Activated gamma-delta T cell treated with anti-CD3 and anti-CD28 coated beads, Interleukin-2, amount 50 U/mL, for 16 hours (primary cell): ENCODE measurements at places on chromosomes 7 and 10.

GRCh38 chr7:130008941-130009847, 42.0 kb downstream of the ZC3HC1 start:
- DNase-seq = no peak

DNA sequence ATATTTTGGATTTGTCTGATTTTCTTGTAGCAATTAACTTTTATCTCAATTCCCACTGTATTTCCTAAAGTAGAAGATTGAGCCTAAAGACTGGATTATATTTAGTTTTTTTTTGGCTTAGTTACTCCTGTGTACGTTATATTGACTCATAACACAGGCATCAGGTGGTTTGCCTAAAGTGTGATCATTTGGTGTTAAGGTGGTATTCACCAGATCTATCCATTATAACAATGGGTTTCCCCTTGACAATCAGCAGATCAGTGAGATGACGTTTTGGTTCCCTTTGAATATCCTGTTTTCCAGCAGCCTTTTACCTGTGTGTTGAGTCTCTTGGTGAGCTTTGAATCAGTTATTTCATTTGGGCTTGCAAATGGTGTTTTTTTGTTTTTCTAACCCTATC, 18.1 kb downstream of the MAPK8 start:
- no peak for DNase-seq

DNA sequence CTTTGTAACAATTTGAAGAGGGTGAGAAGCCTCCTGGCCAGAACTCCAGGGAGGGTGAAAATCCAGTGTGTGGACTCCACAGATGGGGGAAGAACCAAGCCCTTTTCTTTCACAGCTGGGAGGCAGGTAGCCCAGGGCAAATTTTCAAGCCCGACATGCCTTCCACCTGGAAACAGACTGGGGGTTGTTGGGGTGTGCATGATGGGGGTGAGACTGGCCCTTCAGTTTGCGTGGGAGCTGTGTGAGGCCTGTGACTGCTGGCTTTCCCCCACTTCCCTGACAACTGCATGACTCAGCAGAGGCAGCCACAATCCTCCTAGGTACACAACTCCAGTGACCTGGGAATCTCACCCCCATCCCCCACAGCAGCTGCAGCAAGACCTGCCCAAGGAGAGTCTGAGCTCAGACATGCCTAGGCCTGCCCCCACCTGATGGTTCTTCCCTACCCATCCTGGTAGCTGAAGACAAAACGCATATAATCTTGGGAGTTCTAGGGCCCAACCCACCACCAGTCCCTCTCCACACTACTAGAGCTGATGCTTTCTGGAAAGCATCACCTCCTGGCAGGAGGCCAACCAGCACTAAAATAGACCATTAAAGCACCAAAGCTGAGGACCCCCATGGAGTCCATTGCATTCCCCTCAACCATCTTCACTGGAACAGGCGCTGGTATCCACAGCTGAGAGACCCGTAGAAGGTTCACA, 445.4 kb downstream of the TFEC start:
- DNase-seq = no peak

DNA sequence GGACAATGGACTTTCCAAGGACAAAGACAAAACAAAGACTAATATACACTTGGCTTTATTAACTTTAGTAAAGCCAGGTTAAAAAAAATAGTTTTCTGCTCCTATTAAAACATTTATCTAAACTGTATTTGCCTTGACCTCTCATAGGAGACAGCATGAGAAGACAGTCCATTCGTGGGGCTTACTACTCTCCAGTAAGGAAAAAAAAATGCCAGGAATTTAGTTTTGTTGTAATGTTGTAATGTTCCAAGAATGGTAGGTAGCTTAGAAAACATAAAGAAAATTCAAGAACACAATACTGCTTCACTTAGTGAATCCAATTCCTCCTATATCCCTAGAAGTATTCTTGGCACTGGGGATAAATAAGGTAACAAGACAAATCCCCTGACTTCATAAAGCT, 81.7 kb downstream of the KMT2C start:
- DNase-seq = no peak

- DNase-seq = no peak
Measured at GRCh38 chr10:97028126-97028831, 157.5 kb downstream of the SLIT1 start.

DNA sequence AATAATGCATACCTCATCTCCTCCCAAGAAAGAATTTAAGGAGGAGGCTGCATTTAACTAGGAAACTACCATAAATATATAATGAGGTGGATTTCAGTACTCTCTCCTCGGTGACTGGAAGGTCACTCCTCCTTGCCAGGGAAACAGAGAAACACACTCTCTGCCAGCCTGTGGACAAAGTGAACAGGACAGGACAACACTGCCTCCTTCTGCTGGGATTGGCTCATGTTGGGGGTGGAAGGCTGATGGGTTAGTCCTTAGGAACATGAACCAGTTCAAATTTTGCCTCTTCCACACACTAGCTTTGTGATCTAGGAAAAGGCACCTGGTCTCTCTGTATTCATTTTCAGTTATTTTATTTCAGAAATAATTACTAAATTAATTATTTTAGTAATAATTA, 50.6 kb upstream of the STEAP4 start:
- DNase-seq = no peak
